ENCODE measurements at places on chromosomes 3 and 15.

GRCh38 chr3:182521339-182521738 is 272.0 kb upstream of the ATP11B start:
- no peak for DNase-seq

DNA sequence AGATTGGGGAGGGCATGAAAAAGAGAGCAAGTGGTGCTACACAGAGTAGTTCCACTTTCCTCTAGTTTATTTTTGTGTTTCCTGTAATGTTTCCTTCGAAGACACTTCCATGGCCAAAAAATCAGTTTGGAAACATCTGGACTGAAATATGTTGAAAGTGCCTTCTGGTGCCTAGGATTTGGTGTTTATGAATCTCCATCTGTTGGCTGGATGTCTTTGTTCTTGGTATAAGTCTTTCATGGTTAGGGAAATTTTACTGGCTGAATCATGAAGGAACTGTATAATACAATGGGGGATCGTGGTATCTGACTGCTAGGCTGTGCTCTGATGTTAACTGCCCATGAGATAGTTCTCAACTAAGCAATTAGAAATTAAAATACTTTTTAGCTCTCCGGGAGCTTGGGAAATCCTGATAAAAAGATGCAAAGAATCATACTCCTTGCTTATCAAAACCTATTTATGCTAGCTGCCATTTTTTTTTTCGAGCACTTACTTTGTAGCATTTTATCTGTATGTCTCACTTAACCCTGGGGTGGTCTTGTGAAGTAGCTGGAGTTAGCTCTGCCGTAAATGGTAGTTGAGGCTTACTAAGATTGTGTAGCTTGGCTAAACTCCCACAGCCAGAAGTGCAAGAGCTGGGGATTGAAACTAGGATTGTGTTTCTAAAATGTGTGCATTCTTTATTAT is 21.9 kb downstream of the AKAP13 start:
- DNase-seq, result no peak

DNA sequence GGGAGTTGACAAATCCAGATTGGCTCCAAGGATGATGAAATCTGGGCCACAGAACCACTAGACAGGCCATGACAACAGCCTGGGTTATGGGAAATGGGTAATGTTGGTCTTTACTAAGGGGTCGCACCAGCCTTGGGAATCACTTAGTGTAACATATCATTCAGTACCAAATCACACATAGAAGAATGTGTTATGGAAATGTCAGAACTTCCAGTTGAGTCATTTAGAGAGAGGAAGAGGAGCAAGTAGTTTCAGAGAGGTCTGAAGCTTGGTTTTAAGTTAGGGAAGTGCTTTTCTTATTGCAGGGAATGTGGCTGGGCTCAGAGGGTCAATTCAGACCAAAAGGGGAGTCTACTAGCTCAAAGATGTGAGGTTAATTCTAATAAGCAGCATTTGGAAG is 241.6 kb upstream of the ZPLD1 start:
- DNase-seq, result no peak

DNA sequence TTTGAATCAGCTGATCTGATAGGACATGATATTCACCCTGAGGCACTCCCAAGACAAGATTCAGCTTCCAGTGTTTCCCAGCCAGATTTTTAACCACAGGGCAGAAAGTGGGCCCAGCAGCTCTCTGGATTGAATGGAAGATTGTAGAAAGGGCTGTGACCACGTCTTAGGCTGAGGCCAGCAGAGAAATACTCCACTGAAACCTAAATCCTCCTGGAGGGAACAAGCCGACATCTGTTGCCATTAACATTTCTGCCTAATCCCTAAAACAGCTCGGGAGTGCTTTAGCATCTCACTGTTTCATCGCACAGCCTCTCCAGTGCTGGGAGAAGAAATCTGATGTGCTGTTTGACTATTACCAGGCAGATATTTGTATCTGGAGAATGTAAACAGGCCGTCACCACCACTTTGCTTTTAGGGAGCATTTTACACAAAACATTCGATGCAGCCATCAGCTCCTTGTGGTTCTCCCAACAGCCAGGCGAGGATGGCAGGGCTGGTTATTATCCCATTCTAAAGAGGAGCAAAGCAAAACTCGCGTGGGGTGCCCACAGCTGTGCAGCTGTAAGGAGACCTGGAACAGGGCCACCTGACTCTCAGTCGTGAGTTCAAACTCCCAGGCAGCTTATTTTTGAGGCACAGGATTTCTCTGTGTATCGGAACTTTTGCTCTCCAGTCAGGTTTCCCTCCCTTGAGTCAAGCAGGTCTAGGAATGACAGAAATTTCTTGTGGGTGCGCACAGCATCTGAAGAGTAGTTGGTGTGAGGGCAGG is 117.4 kb downstream of the LIPC start:
- DNase-seq, result no peak

Measured in central memory CD4-positive, alpha-beta T cell (primary cell).